ENCODE measurements at places on chromosomes 3 and 15.

GRCh38 chr3:131819381-131820055 lies 215.3 kb downstream of the CPNE4 start:
- DNase-seq = no peak

- DNase-seq = no peak
Measured at GRCh38 chr15:98955961-98956723, 51.5 kb downstream of the PGPEP1L start.

DNA sequence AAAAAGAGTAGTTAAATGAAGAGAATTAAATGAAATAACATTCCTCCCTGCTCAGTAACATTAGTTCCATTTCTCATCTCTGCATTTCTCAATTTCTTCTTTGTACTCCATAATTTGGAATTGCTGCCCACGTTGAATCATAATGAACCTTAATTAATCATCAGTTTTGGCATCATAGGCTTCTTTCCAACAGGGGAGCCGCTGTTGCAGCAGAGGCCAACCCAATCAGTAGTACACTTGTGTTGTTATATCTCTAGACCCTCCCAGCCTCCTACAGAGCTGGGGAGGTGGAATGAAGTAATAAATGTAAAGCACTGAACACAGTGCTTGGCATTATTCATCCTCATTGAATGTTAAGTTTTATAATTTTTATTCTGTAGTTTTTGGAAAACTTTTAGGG lies 240.7 kb downstream of the CHST2 start:
- DNase-seq = no peak

- no peak for DNase-seq
Measured at GRCh38 chr15:62545467-62546227, 380.6 kb upstream of the C2CD4B start.

- DNase-seq = peak; percentile 60
Measured at GRCh38 chr3:50441424-50442217, 61.8 kb downstream of the CACNA2D2 start.

- no peak for DNase-seq
Measured at GRCh38 chr3:67524046-67524445, 130.4 kb downstream of the SUCLG2 start.

DNA sequence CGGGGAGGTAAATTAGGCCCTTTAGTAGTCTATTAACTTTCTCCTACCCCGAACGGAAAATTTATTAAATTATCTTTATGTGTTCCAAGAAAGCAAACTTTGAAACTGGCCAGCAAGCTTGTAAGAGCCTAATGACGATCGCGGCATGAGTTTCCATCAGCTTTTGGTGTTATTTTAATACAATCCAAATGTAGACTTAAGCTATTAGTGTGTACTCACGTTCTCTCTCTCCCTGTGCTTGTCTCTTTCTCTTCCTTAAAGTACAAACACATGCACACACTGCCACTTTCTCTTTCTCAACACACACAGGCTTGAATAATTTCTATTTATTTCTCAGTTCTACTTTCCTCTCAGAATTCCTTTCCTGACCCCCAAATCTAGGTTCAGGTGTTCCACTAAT lies 108.8 kb upstream of the MME start:
- DNase-seq = no peak

DNA sequence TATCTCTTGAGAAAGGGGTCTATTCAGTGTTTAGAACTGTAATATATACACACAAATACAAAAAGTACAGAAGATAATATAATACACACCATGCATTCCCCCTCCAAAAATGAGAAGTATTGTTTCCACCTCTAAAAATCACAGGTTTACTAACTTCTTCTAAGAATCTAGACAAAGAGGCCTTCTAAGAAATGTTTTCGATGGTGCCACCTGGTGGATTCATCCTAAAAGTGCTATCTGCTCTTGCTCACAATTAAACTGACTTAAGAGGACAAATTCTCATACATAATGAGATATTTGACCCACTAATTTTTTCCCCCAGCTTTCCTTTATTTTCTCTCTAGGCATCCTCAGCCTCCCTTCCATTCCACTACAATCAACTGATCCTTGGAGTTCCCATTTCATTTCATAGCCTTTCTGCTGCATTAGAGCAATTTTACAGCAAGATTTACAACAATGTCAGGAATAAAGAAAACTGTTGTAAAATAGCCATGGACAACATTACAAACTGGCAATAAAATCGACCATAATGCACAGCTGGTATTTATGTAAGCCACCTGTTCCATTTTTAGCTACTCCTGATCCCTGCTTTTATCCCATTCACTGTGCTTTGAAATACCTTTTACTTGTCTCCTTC lies 124.6 kb downstream of the ARRDC4 start:
- DNase-seq = no peak

DNA sequence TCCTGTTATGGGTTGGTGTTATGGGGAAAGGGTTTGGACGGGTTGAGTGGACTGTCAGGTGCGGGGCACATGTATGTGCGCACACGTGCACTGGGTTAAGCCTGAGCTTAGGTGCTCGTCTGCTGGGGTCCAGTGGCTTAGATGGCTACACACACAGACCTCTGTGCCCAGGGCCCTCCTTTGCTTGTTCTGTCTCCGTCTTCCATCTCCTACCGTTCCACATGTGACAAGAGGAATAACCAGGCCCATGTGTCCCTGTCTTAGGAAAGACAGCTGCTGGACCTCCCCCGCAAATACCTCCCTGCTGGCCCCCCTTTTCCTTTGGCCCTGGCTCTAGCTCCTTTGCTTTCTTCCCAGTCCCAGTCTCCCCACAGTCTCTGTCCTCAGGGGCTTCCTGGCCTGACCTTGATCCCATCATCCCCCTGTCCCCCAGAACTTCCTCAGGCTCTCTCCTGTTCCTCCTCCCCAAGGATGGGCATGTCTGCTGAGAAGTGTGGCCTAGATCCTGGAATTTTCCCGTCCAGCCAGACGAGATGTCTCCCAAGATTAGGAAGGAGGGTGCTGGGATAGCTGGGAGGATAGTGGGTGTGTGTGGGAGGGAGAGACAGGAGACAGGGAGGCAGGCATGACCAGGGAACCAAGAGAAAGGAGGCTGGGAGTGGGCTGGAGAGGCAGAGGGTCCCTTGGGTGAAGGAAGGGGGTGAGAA lies 797 bp upstream of the THPO start:
- DNase-seq = no peak

DNA sequence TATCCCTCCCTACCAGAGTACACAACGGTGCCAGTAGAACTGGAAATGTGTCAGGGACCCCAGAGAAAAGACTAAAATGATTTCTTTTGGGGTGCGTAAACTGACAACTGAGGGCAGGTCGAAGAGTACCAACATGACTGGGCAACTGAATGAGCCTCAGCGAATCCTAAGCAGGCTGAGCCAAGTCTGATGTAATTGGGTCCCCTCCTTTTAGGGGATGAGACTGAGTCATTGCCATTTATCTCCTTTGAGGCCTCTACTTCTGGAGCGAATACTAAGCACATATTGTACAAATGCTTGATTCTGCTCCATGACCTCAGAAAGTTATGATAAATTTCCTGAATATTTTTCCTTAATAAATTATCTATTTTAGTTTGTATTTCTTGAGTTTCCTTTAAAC lies 17.3 kb upstream of the GPR156 start:
- DNase-seq = no peak

- no peak for DNase-seq
Measured at GRCh38 chr3:25673738-25674298, 9.1 kb upstream of the TOP2B start.

- no peak for DNase-seq
Measured at GRCh38 chr3:190543671-190544070, 29.8 kb downstream of the IL1RAP start.

All from lower lobe of right lung (tissue), 2 donors.